ENCODE measurements at places on chromosomes 12 and 14. TPM values are rescaled to one million over a fixed set of nuclear protein-coding genes. Genes with fewer than 3 reads are reported as not detected.

- no peak for DNase-seq
Observed at GRCh38 chr14:89902881-89903280, 51.6 kb downstream of the EFCAB11 start.

DNA sequence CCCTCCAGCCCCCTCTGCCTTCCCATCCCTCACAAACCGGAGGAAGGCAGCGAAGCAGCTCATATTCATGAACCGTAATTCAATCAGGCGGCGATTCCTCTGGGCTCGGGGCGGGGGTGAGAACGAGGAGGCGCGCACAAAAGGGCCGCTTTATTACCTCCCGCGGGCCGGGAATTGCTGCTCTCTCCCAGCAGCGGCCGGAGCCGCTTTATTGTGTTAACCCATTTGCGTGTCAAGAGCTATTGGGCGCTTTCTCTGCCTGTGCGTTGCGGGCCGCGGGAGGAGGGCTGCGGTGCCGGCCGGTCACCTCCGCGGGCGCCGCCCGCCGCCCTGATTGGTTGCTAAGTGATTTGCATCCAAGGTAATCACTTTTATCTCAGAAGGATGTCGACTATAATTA lies 4.8 kb downstream of the FAM222A start:
- DNase-seq, result no peak

GRCh38 chr12:61220337-61220736 lies 1039.9 kb upstream of the USP15 start:
- no peak for DNase-seq

- DNase-seq, result no peak
Observed at GRCh38 chr12:57793920-57794319, 11.3 kb downstream of the TSFM start.

- no peak for DNase-seq
Observed at GRCh38 chr14:56885825-56886224, 75.5 kb upstream of the OTX2 start.

DNA sequence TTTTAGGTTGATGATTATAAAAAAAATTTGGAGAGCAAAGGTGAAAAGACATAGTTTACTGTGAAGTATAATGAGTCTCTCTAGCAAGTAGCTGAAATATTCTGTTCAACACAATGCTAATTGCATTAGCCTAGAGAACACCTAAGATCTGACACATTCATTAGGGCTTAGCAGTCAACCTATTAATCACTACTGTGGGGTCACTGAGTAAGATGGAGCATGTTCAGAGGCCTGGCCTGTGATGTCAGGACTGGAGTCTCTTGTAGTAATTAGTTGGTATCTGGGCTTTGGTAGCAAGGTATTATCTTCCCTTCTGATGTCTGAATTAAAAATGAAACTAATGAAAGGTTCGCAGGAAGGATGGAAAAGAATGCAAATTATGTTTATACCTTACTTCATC lies 112.7 kb downstream of the SLC16A7 start:
- DNase-seq, result no peak

RPGRIP1 gene
- polyA plus RNA-seq, result 0.74 TPM

SLC35F4 gene
- polyA plus RNA-seq, result 0.18 TPM

GRCh38 chr12:105935981-105936380 lies 202.8 kb downstream of the NUAK1 start:
- DNase-seq, result no peak

DNA sequence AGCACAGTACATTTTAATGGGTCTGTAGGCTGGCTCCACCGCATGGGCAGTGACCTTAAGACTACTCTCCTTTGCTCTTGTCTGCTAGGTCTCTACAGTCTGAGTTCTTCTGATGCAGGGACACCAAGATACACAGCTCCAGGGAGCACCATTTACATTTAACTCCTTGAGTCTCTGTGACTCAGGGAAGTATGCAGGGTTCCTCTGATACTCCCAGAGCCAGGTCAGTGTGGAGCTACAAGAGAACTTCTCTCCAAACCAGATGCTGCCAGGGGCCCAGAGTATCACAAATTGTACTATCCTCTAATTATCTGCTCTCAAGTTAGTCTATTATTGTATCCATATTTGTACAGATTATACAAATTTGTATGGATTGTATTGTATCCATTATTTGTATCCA lies 15.2 kb downstream of the ZFP36L1 start:
- no peak for DNase-seq

DNA sequence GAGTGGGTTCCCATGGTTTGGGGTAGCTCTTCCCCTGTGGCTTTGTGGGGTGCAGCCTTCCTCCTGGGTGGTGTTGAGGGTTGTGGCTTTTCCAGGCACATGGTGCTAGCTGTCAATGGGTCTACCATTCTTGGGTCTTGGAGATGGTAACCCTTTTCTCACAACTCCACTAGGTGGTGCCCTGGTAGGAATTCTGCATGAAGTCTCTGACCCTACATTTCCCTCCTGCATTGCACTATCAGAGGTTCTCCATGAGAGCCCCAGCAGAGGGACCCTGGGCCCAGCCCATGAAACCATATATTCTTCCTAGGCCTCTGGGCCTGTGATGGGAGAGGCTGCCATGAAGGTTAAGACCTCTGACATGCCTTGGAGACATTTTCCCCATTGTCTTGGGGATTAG lies 1093.3 kb downstream of the SLC16A7 start:
- DNase-seq, result no peak

DNA sequence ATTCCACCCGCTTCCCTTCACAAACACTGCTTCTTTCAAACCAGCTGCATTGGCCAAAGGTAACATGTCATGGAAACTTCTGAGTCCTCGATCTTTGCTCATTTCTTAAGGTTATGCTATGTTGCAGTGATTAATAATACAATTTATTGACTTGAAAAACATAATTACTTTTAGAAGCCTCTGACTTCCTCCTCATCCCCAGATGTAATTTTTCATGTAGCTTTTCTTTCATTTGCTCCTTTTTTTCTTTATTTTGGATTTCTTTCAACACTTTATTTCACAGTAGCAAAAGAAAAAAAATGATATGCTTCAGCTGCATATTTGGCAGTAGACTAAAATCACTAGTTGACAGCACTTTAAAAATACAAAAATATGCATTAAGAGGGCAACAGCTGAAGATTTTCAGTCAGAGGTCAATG lies 116.2 kb downstream of the LRRIQ1 start:
- peak; percentile 32 for DNase-seq

DNA sequence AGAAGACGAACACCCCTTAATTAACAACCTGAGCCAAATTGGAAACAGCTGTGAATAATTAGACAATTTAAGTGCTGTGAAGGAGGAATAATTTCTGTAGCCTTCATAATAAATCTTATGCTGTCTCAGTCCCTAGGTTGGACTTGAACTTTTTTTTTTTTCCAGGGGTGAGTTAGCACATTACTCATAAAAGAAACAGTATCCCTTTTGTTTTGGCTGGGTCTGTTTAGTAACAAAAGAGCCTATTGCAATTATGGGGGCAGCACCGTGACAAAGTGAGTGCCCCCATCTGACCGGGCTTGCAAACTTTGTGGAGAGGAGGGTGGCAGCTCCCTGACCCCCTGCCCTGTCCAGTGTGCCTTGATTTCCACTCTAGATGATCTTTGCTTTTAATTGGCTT lies 167.4 kb downstream of the DICER1 start:
- DNase-seq, result no peak

GRCh38 chr14:55519473-55520080 lies 60.4 kb upstream of the KTN1 start:
- no peak for DNase-seq

Data from right lung (tissue), 10 donors.